ENCODE measurements at places on chromosomes 2 and 18. TPM values are rescaled to one million over a fixed set of nuclear protein-coding genes. Genes with fewer than 3 reads are reported as not detected.

DNA sequence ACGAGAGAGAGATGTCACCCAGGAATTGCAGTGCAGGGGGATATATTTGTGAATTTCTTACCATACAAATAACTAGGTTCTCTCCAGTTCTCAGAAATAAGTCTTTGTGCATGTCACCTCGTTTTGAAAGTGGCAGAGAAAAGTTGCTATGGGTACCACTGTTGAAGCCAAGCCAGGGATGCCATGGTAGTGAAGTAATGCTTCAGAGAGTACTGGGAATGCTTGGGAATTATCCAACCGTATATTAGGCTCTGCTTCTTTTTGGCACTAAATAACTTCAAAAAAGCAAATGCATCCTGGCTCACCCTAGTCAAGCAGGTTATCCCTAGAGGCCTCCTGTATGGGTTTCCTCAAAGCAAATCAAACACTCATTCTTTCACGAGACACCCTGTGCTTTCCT lies 50.7 kb upstream of the DDX18 start:
- peak; percentile 63 for DNase-seq

DNA sequence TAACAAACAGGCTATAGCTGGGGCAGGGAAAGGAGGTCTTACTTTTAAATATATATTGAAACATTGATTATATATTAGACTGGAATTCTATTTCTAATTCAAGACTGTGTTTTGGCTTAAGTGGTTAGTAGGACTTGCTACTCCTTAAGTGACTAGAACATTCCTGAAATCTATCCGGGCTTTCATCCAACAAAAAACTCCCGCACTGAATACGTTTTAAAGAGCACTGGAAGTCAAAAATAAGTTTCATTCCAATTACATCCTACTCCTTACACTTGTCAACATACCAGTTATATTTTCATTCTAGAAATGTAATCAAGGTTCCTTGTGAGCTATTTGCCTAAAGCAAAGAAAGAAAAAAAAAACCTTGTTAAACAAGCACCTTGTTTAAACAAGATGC lies 204.6 kb downstream of the SP3 start:
- no peak for DNase-seq

DNA sequence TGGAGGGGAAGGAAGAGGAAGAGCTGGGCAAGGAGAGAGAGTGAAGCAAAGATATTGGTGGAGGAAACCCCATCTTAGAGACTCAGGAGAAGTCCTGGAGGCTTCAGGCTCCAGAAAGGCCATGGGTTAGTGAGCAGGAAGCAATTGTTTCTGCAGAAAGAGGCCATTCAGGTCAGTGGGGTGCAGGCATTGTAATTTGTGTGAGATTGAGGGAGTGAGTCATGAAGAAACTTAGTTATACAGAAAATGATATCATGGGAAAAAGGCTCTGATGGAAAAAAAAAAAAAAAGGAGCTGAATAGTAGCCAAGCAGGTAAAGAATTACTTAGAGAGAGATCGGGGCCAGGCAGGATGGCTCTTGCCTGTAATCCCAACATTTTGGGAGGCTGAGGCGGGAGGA lies 4.0 kb downstream of the EMILIN2 start:
- DNase-seq = no peak

- DNase-seq = no peak
Measured at GRCh38 chr2:167332358-167332757, 444.1 kb downstream of the XIRP2 start.

GRCh38 chr2:10360460-10360849 lies 57.8 kb downstream of the HPCAL1 start:
- no peak for DNase-seq

DNA sequence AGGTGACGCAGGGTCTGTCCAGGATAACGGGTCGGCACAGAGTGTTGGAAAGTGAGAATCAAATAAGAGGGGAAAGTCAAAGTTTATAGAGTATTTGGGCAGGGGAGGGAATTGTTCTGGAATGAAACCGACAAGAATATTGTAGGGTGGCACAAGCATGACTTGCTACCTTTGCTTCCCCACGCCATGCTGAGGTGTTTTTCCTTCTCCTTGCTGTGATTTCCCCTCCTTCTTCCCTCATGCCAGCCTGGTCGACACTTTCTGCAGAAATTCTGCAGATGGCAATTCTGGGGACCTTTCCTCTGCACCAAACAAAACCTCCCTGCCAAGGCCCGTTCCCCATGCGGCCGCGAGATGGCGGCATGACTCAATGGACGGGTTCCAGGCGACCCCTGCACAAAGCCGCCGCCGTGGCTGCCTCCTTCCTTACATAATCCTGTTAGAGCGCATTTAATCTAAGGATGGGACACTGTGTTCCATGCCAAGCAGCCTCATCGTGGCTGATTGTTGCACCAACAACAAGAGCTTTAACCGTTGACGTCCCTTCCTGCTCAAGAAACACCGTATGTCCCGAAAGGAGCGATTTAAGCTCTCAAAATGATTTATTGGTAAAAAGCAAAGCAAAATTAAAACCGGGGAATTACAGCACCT lies at the start of gene MRO:
Gene MRO, minus strand, starts transcription at position 289 of the 651 bp plus-strand sequence. CDS start 10,616 bp downstream, outside the sequence.
- DNase-seq = peak; percentile 76

- no peak for DNase-seq
Measured at GRCh38 chr2:11416931-11417330, 49.0 kb downstream of the E2F6 start.

GRCh38 chr2:109257653-109258052 lies 128.6 kb downstream of the SH3RF3 start:
- DNase-seq = no peak

- DNase-seq = peak; percentile 12
Measured at GRCh38 chr18:33034945-33035344, 262.1 kb upstream of the KLHL14 start.

GRCh38 chr2:119681868-119682220 lies 2.8 kb downstream of the TMEM177 start:
- DNase-seq = no peak

- DNase-seq = no peak
Measured at GRCh38 chr2:200662727-200663126, 76.9 kb downstream of the AOX1 start.

DNA sequence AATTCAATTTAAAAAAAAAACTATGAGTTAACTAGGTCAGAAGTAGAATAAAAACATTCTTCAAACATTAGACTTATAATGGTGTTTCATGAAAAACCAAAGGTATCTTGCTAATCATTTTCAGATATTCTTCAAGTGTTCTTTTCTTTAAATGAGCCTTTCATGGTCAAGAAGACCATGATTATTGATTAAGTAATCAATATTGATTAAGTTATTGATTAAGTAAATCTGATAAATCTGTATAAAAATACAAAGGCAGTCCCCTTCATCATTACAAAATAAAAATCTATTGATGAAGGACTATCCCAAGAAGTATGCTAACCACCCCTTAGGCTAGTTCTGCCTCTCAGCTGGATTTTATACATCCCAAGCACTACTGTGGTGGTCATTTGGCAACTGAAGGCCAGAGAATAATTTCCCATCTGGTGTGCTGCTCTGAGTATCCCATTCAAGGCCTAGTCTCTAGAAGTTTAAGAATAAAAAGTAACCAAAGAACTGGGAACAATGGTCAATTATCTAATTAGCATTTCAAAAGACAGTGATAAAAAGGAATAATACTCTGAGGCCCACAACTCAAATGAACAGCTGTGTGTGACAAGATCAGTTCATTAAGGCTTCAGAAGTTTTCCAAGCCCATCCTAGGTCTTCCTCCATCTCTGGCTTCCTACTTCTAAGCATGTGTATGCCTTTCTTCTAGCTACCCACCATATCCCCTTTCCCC lies 63.5 kb downstream of the TCF4 start:
- no peak for DNase-seq

The LYPD6B gene
- 30.4 TPM for polyA plus RNA-seq

The SCYGR4 gene
- not detected for polyA plus RNA-seq

The CCDC68 gene
- 14.1 TPM for polyA plus RNA-seq

The SERPINB2 gene
- polyA plus RNA-seq = not detected

The NPC1 gene
- polyA plus RNA-seq = 18.1 TPM

The TSGA10 gene
- 14.7 TPM for polyA plus RNA-seq

The RAB12 gene
- 43.9 TPM for polyA plus RNA-seq

The TTN gene
- polyA plus RNA-seq = 1.2 TPM
